ENCODE measurements at places on chromosomes 3 and 15.

GRCh38 chr3:33717616-33717865, 513 bp downstream of the CLASP2 start:
- no peak for DNase-seq

- DNase-seq = no peak
Observed at GRCh38 chr3:106943071-106943470, 434.2 kb upstream of the CCDC54 start.

- no peak for DNase-seq
Observed at GRCh38 chr3:138394156-138394555, 40.3 kb upstream of the ESYT3 start.

- DNase-seq = no peak
Observed at GRCh38 chr3:46845397-46845859, 17.8 kb downstream of the MYL3 start.

DNA sequence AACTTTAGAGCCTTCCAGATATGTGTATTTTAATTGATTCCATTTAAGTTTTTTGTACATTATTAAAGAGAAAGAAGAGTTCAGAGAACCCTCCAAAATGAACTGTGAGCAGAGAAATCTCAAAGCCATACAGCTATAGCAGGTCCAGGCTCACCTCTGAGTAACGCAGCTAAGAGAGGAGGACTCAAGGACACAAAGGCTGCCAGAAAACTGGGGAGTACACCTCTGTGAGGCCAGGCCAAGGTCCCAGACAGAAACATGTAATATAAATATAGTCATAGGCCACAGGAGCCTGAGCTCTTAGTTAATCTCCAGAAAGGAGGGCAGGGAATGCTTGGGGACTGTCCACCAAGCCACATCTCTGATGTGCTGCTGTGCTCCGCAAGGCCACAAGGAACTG, 66.5 kb downstream of the TMEM39A start:
- DNase-seq = no peak

DNA sequence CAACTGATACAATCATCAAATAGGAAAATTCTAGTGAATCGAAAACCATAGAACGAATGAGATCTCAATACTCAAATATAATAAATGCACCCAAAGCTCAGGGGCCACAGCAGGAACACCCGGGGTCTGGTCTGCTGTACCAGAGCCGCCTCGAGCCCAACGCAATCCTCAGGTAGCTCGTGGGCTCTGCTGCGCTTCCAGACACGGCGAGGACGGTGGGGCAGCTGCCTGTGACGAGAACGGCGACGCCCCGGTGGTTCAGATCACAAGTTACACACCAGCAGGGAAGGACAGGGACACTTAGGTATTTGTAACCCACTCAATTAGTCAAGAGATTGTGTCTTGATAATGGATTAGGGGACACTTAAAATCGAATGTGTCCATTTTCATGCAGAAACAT, 54.6 kb downstream of the NIPA2 start:
- no peak for DNase-seq

DNA sequence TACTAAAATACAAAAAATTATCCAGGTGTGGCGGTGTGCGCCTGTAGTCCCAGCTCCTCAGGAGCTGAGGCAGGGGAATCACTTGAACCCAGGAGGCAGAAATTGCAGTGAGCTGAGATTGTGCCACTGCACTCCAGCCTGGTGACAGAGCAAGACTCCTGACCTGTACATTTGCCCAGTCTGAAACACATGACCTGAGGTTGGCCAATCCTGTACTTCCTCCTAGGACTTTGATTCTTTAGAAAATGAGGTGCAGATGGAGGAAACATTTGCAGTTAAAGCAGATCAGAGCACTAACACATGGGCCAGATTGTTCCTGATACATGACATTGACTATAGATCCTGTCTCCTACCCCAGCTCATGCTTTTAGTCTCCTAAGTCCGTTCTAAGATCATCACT, 28.9 kb upstream of the LPP start:
- no peak for DNase-seq

DNA sequence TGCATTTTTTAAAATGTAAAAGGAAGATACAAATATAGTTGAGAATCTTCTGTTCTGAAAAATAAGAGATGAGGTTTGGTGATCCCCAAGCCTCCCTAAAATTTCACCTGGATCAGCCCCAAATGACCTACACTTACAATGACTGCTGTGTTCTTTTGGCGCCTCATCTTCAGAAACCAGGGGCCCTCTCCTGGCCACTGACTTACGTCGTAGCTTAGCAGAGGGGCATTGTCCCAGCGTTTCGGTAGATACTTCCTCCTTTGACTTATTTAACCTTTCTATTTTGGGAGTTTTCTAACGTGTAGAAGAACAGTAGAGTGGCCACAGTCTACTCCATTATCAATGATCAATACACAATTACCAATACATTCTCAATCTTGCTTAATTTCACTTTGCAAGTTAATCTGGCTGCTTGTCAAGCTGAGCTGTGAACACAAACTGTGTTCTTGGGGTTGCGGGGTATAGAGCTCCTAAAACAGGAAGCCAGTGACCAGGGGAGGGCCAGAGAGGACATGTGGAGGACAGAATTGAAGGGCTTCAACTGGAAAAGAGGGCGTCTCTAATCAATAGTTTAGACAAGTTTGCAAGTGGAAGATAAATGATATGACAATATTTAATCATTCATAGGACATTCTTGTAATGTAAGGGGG, 419.5 kb downstream of the LPP start:
- DNase-seq = no peak

GRCh38 chr3:64898941-64899340, 211.1 kb upstream of the ADAMTS9 start:
- DNase-seq = no peak

DNA sequence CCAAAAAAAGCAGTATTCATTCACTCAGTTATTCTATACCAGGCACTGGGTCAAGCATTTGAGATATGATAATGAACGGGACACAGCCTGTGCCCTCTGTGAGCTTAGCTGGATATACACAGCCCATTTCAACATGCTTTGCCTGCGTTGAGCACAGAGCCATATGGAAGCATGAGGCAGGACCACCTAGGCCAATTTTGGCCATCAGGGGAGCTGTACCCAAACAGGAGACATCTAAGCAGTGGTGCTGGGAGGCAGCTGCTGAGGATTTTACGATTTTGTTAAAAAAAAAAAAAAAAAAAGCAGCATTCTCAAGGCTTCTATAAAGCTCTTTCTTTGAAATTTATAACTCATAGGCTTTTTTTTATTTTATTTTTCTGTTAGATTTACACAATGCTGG, 87.2 kb upstream of the SLC2A2 start:
- no peak for DNase-seq

DNA sequence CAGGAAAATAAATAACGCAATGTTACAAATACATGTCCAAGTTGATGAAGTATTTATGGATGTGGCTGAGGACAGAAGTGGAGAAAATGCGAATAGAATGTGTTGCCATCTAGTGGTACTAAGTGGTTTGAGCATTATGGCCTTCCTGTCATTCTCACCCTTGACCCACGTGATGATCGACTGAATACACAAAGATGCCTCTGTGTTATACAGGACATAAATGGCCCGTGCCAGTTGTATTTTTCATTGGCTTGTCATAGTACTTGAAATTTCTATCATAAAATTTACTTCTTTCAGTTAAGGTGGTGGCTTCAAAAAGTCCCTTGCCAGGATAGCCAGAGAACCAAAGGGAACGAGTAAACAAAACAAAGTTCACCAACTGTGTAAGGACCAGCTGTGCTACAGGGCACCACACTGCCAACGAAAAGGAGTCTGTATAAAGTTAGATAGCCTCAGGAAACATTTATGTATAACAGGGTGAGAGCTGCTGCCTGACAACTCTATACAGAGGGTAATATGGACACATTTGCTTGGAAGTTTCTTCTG, 103.7 kb downstream of the MYH15 start:
- no peak for DNase-seq

DNA sequence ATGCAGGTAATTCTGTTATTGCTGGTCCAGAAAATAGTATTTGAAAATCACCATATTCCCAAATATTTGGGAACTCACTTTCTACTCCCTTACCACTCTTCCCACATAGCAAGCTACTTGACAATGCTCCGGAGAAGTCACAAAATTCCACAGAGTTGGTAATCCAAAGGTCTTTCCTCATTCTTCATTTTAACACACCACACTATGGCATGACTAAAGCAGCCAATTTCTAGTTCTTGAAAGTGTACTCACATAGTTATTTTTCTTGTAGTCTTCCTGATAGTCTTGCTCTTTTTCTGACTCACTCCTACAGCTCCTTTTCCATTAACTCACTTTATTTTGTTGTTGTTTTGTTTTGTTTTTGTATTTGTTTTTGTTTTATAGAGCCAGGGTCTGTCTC, 67.2 kb downstream of the MYO9A start:
- DNase-seq = no peak

- DNase-seq = no peak
Observed at GRCh38 chr3:56125358-56126005, 342.8 kb downstream of the ERC2 start.

- DNase-seq = no peak
Observed at GRCh38 chr3:8765528-8765927, 3.9 kb downstream of the OXTR start.

GRCh38 chr3:120688121-120688520, 6.1 kb upstream of the HGD start:
- no peak for DNase-seq

DNA sequence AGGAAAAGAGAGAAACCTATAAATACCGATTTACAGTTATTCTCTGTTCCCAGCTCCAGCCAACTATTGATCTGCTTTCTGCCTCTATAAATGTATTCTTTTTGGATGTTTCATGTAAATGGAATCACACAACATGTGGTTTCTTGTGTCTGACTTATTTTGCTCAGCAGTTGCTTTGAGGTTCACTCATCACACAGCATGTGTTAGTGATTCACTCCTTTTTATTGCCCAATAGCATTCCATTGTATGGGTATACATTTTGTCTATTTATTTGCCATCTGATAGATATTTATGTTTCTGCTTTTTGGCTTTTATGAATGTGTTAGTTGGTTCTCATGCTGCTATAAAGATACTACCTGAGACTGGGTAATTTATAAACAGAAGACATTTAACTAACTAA, 23.6 kb downstream of the CCR1 start:
- no peak for DNase-seq

DNA sequence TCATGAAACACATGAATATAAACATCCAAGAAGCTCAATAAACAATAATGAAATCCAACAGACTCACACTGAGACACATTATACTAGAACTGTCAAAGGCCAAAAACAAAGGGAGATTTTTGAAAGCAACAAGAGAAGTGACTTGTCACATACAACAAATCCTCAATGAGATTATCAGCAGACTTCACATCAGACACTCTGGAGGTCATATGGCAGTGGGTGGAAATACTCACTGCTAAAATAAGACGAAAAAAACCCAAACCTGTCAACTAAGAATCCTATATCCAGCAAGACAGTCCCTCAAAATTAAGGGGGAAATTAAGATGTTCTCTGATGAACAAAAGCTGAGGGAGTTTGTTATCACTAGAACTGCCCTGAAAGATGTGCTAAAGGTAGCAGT, 125.4 kb upstream of the MELTF start:
- DNase-seq = no peak

DNA sequence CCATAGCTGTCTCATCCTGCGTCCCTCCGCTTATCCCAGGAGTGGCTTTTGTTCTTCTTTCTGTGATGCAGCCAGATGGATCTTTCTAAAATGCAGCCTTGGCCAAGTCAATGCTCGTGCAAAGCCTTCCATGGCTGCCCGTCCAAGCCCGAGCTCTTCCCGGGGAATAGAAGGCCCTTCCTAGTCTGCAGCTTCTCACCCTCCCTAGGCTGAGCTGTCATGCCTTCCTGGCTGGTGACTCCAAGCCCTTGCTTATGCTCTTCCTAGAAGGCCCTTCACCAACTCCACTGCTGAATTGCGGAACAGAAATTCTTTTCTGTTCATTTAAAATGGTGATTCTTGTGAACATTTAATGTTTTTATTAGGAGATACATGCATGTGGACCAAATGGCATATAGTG, 95.9 kb downstream of the SMAD6 start:
- no peak for DNase-seq

DNA sequence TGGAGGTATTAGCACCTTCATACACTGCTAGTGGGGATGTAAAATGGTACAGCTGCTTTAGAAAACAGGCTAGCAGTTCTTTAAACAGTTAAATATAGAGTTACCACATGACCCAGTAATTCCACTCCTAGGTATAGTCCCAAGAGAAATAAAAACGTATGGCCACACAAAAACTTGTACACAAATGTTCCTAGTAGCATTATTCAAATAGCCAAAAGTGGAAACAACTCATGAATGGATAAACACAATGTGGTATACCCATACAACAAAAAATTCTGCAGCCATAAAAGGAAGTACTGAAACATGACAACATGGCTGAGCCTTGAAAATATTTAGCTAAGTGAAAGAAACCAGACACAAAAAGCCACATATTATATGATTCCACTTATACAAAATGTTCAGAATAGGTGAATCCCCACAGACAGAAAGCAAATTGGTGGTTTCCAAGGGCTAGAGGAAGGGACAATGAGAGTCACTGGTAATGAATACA, 40.8 kb upstream of the KLF13 start:
- no peak for DNase-seq

DNA sequence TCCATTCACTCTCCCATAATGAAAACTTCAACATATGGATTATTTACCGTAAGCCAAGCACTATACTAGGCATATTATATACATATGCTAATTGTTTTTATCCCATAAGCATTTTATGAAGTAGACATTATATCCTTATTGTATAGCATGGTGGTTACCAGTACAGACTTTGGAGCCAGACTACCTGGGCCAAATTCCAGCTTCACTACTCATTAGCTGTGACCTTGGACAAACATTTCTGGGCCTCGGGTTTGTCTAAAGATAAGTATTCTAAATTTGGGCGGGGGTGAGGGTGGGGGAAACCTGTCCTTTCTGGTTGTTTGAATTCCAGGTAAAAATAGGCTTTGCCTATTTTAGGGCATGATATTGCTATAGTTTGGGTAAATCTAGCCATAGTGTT, 66.5 kb upstream of the P2RY1 start:
- DNase-seq = no peak

DNA sequence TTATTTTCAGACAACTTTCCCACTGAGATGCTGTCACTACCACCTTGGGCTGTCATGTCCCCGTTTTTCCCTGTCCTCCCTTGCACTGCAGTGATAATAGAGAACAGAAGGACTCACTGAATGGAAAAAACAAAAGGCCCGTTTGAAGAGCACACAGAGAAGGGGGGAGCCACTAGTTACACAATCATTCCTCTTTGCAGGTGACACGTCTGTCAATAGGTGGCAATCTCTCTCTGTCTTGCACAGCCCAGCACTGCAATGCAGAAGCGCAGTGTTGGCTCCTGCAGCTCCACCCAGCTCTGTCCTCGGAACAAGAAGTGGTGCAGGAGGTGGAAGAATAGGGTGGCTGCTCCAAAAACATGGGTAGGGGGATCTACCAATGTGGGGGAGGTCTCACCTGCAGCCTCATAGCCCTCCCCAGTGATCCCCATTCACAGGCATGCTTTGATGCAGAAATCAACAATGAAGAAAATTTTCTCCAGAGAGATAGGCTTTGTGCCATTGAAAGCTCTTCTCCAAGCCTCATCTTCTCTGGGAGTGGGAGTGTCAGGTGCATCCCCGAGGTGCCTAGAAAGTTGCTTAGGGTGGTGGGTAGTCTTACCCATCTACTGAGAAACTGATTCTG, 31.8 kb downstream of the FSTL1 start:
- peak; percentile 33 for DNase-seq

GRCh38 chr3:100527347-100527735, 34.9 kb downstream of the TMEM45A start:
- DNase-seq = no peak

Data from NCI-H1930 (cell line).